ENCODE measurements at places on chromosomes 6 and 20.

GRCh38 chr6:128343706-128344105 lies 176.7 kb downstream of the PTPRK start:
- DNase-seq, result no peak

- no peak for DNase-seq
These were observed 129.0 kb downstream of the SULF2 start for GRCh38 chr20:47656318-47656717.

GRCh38 chr6:69064226-69064625 lies 429.1 kb downstream of the ADGRB3 start:
- no peak for DNase-seq

DNA sequence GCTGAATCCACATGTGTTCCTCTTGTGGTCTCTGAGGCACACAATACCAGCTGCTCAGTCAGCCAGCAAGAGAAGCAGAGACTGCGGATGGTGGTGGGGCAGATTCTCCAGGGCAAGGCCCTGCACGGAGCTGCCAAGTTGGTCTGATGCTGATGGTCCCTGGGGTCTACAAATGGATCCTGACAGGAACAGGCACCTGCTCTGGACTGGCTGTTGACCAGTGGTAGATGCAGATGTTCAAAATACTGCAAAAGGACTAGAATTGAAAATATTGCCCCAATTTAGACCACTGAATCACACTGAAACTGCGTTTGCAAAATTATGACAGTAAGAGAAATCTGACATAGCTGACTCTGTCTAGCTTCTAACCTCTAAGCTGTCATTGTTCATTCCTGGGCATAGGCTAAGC lies 29.6 kb upstream of the TUBB2A start:
- DNase-seq, result no peak

DNA sequence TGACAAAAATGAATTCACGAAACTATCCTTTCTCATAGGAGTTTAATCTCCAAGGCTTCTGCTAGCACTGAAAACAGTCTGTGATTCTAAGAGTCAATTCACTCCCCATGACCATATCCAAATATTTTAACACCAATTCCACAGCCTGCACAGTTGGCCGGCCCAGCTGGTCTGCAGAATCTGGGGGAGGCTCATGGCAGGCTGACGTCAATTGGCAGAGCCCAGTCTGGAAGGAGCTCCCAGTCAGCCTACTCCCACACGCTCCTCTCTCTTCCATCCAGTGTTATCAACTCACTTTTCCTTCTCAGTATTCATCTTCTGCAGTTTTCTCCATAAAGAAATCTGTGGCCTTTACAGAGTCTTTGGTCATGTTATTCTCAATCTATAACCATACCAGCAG lies 111.0 kb downstream of the TBXT start:
- DNase-seq, result no peak

DNA sequence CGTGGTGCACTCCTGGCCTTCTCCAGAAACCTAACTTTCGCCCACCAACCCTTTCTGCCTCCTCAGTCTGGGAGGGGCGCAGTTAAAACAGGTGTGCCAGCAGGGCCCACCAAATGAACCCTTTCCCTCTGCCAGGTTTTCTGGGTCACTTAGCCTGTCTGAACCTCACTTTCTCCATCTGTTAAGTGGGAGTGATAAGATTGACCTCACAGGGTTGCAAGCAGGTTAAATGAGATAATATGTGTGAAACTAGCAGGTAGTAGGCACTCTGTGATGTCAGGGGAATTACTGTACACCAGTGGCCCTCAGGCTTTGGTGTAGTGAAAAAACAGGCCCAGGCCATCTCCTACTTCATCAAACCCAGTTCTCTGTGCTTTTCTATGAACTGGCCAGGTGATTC lies 14.1 kb downstream of the BNIP5 start:
- no peak for DNase-seq

- DNase-seq, result no peak
These were observed 8.3 kb upstream of the TNXB start for GRCh38 chr6:32117461-32117860.

DNA sequence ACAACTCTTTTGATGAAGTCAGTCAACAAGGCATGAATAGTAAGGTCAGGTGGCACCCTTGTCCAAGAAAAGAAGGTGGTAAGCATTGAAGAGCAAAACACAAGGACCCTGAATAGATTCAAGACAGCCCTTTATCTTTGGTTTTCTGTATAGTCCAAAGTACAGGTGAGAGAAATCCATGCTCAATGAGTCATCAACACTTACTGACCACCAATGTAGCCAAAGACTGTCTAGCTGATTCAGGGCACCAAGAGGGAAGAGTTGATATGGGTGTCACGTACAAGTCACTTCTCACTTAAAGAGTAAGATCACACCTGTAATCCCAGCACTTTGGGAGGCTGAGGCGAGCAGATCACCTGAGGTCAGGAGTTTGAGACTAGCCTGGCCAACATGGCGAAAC lies 528.3 kb downstream of the CD83 start:
- DNase-seq, result no peak

DNA sequence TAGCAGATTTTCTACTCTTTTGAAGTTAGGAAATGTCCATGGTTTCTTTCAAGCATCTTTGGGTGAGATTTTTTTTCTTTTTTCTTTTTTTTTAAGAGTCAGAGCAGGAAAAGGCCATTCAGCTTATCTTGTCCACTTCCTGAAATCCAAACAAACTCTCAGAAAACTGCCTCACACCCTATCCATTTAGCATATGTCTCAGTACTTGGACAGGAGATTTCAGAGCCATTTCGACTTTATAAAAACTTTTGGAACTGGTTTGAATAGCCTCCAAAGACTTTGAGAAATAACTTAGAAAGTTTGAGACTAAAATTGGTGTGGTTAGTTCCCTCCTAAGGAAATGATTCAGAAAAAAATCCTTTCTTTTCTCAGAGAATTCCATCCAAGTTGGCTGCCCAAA lies 125.1 kb downstream of the MYLK4 start:
- no peak for DNase-seq

DNA sequence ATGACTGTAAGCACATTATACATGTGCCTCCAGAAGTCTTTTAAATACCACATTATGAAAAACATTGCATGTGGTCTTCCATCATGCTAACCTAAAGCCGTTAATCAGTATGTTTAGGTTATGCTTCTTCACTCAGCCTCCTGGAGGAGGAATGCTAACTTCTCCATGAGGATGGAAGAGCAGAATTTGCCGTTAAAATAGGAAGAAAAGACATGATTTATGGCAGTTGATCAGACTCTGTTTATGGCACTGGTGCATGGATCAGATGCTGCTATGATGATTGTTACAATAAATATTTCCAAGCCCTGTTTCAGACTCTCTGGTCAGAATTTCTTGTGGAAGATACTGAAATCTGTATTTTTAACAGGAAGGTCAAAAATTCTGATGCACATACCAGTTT lies 31.7 kb downstream of the MAP3K4 start:
- no peak for DNase-seq

DNA sequence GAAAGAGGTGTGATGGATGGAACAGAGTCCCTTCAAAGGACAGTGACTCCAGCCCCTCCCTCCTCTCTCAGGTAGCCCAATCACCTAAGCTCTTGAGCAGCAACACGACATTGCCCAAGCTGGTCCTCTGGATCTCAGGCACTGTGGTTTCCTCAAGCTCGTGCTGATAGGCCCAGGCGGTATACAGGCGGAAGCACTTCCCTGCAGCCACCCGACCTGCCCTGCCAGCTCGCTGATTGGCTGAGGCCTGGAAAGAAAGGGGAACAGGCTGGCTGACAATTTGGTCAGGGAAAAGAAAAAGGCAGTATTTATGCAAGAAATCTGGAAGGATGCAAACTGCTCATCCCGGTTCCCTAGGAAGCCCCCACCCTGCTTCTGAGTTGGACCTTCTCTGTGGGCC lies 9.6 kb downstream of the C6orf136 start:
- no peak for DNase-seq

DNA sequence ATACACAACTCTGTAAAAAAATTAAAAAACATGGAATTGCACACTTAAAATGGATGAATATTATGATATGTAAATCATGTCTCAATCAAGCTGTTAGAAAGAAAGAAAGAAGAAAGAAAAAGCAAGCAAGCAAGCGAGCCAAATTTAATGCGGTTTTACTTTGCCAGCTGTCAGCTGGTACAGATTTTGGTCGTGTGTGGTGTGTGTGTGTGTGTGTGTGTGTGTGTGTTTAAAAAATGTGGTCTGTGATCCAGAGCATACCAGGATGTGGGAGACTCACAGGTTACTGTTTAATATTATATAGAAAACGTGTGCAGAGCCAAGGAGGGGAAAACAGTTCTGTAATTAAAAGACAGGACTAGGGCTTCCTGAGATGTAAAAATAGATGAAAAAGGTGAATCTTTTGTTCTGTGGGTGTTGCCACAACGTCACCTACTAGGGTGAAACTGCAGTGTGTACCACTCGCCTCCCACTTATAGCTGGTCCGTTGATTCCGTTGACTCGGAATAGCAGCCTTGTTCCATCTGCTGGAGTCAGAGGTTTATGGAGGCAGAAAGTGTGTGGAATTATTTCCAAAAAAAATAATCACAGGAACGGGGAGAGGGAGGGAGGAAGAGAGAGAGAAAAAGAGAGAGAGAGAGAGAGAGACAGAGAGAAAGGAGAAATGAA lies 197.7 kb downstream of the BCAS1 start:
- DNase-seq, result no peak

DNA sequence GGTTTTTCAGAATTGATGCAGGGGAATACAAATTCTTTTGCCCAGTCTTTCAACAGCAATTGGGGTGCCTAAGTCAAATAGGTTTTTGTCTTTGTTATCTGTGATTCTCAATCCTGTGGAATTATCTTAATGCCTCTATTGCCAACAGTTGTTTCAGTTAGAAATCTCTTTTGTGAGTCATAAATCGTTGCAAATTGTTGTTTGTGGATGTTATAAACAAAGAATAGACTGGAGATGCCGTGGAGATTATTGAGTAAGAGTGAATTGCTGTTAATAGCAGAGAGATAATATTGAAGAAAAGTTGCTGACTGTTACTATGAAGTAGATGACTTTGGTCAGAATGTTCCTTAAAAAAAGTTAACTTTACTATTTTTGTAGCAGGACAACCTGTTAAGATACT lies 63.7 kb upstream of the POPDC3 start:
- DNase-seq, result no peak

DNA sequence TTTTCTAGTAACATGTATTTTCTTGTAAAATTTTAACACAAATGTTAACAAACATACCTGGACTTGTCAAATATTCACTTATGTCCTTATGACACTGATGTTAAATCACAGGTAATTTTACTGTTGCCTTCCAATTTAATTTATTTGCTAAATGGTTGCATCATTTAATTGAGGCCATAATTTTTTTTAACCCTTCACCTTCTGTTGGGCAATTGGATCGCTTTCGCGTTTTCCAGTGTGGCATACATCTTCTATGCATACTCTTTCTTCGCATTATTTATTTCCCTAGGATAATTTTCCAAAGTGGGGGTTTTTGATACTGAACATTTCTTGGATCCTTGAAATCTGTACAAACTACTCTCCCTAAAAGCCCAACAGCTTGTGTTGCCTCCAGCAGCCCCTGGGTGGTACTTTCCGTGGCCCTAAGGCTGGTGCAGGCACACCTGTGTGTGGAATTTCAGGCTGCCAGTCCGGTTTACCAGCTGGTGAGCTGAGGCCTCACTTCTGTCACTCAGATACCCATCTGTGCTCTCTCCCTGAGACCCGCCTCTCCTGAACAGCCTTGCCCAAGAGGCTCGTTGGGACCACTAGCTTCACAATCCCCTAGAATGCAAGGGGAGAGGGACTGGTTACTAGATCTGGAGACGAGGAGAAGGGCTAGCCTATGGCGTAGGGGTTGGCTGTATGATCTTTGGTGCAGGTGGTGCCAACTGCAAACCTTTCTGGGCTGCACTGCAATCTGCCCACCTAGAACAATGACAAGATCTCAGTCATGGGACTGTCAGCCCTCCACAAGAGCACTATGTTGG lies 11.2 kb upstream of the C20orf144 start:
- DNase-seq, result peak; percentile 15

GRCh38 chr20:62584671-62585460 lies 57.4 kb upstream of the SLCO4A1 start:
- no peak for DNase-seq

DNA sequence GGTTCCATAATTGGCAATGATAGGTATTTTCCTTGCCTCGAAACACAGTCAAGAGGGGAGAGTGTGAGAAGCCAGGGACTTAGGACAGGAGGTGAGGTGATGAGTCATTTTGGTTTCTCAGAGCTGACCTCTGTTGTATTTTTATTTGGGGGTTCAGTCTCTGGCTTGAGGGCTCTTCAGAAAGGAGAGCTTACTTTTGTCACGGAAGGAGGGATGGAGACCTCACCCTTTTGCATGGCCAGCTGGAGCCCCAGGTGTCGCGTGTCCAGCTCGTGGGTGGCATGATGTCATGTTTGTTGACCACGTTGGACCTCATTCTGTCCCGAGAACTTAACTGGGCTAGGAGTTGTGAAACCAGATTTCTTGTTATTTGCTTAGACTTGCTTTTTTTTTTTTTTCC lies 293.9 kb downstream of the QKI start:
- no peak for DNase-seq

DNA sequence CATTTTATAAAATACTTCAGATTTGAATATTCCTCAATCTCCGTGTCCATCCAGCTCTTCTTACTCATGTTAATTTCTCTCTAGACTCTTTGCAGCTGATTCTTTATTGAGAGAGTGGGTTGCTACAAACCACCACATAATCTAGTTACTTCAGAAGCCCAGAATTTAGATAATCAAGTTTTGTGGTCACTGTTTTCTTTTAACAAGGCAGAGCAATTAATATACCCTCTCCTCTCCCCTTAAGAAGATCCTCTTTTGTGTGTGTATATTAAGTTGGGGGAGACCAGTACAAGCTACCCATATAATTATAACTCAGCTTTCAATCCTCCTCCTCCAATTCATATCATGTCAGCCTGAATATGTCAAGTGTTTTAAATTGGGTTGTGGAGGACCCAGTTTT lies 95.1 kb downstream of the IRAK1BP1 start:
- DNase-seq, result no peak

DNA sequence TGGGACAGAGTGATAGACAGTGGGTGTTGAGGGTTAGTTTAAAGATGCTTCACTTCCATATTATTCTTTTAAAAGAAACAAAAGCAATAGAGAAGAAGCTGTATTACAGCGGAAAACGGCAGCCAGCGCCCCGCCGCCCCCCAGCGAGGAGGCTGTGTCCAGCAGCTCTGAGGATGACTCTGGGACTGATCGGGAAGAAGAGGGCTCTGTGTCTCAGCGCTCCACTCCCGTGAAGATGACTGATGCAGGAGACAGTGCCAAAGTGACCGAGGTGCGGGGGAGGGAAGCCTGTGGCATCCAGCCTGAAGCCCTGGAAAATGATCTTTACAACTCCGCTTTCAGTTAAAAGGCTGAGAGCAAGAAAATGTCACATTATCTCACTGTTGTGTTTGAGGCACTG lies 100.2 kb downstream of the FIG4 start:
- no peak for DNase-seq

DNA sequence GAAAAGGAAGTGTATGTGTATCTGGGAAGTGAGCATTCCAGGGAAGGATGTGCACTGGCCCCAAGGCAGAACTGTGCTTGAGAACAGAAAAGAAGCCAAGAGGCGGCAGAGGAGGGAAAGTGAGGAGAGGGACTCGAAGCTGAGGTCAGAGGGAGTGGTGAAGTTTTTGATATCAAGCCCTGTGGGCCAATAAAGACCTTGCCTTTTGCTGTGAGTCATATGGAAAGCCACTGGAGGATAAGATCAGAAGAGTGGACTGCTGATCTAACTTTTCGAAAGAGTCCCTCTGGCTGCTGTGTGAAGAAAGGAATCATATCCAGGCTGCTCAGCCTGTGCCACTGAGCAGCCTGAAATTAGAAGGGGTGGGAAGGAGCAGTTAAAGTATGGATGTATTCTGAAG lies 99.4 kb downstream of the EYA4 start:
- DNase-seq, result no peak
